ENCODE measurements at places on chromosomes 2 and 18.

DNA sequence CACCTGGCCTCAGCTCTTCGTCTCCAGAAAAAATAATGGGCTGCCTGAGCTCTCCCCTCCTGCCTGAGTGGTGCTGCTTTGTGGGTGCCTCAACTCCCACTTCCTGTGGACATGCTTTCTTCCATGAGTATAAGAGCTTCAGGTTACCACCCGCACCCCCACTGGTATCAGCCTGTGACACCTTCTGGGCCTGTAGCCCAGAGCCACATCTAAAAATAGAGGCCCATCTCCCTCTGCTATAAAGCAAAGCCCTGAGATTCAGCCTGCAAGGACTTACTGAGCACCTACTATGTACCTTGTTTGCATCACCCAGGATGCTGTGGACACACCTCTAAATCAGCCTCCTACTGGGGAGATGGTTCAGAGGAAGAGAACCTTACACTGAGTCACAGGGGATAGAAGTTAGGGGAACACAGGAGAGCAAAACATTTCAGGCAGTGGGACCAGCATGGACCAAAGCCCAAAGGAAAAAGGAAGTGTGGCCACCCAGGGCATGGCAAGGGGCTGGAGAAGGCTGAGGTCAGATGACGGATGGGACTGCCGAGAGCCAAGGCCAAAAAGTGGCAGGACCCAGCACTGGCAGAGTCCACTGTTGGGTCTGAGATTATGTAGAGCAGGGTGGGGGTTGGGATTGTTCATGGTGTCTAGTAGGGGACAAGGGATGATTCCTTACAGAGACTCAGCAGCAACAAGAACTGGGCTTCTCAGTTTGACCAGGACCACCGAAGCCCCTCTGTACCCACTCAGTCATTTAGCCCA is 123.7 kb upstream of the PPP1CB start:
- peak; percentile 44 for DNase-seq

DNA sequence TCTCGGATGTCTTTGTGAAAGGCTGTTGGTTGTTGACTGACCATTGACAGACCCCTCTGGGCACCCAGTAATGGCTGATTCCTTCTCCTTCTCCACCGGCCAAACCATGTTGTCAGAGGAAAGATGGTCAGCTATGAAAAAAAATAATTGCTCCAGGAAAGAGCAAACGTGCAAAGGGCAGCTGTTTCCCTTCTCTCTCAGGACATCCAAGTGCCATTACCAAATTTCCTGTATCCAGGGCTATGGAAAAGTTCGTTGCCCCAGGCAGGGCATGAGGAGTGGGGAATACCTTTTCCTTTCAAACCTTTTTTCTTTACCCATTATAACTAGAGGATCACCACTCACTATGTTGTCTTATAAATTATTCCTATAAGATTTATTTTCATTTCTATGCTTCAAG is 321.5 kb upstream of the HNRNPA3 start:
- no peak for DNase-seq

- peak; percentile 6 for DNase-seq
Measured at GRCh38 chr2:128026448-128027277, 1.2 kb downstream of the SAP130 start.

GRCh38 chr18:21218862-21219261 is 23.2 kb upstream of the GREB1L start:
- DNase-seq: no peak

DNA sequence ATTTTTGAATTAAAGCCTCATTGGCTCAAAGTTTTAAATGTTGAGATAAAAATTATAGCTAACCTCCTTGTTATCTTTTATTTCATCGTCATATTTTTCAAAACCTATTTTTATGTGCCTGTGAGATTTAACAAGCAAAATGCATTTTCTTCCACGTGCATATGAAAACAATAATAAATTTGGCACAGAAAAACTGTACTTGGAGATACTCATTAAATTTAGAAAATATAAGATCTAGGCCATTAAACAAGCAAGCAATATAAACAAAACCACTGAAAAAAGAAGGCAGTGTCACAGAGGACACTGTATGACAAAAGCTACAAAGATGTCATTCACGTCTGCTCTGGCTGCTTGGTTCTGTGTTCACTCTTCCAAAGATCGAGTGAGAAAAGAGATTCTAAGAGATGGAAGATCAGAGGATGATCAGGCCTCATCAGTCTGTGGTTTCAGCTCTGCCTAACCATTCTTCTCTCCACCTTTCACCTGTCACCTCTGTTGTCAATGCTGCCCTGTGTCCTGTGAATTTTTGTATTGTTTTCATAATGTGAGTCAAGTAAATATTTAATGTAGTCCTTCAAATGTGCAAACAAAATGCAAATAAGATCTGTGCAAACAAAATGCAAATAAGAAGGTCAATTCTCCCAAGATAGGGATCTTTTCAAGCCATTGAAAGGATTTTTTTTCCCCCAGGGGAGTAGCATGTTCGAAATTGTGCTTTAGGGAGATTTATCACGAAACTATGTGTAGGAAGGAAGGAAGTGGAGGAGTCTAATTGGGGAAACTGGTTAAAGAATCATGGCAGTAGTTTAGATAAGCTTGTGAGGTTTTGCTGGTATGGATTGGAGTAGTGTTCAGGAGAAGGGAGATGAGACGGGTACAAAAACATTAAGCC is 138.7 kb upstream of the RBMS1 start:
- DNase-seq: no peak

GRCh38 chr2:190533968-190534309 is 583 bp downstream of the NEMP2 start:
- DNase-seq: peak; percentile 40

GRCh38 chr2:30915486-30915885 is 108.2 kb upstream of the CAPN13 start:
- peak; percentile 1 for DNase-seq

- DNase-seq: no peak
Measured at GRCh38 chr2:100603414-100603813, 40.6 kb downstream of the PDCL3 start.

GRCh38 chr2:172097557-172098131 is 5.1 kb downstream of the DLX2 start:
- DNase-seq: no peak

GRCh38 chr18:45109706-45110105 is 429.0 kb downstream of the SETBP1 start:
- DNase-seq: no peak

- no peak for DNase-seq
Measured at GRCh38 chr2:239488125-239488524, 87.3 kb upstream of the HDAC4 start.

DNA sequence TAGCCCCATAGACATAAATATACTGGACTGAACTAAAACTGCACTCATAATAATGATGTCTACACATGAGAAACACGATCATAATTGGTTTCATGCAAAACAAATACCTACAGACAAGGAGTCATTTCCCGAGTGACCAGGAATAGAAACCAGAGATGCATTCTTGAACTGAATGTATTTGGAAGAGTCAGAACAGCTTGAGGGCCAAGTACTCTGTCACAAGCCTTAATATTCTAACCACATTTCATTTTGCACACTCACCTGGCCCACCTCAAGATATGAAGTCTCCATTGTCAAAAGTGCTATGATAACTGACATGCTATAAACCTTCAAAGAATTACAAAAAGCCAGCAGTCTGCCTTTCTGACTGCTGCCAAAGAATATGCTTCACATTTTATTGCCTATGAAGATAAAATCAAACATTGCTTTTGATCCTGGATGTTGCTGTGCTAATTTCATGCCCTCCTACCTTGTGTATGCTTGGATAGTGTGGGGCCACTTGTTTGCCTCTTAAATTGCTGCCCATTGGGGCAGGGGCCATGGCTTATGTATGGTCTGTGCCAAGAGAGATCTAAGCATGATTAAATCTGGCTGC is 18.9 kb upstream of the ASAP2 start:
- DNase-seq: peak; percentile 57

- no peak for DNase-seq
Measured at GRCh38 chr18:35276267-35276666, 13.8 kb downstream of the ZSCAN30 start.

- DNase-seq: no peak
Measured at GRCh38 chr2:158313734-158314133, 142.8 kb downstream of the CCDC148 start.

- DNase-seq: no peak
Measured at GRCh38 chr2:182245963-182246362, 180.9 kb downstream of the PDE1A start.

- no peak for DNase-seq
Measured at GRCh38 chr2:29000481-29000880, 19.4 kb downstream of the TOGARAM2 start.

GRCh38 chr2:75853436-75853835 is 142.7 kb upstream of the GCFC2 start:
- no peak for DNase-seq

DNA sequence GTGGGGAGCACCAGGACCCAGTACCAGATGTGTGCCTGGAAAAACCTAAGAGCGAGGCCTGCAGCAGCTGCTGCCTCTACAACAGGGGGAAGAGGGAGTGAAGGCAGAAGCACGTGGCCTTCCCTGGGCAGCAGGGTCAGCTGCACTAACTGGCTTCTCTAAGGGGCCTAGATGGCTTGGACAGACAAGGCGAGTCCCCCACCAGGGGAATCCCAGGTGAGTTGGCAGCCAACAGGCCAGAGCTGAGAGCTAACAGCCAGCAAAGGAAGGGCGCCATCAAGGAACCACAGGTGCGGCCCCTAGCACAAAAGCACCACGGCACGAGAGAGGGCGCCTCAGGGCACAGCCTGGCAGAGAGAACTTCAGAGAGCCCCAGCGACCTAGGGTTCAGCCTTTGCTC is 19.8 kb upstream of the MAL start:
- DNase-seq: no peak

DNA sequence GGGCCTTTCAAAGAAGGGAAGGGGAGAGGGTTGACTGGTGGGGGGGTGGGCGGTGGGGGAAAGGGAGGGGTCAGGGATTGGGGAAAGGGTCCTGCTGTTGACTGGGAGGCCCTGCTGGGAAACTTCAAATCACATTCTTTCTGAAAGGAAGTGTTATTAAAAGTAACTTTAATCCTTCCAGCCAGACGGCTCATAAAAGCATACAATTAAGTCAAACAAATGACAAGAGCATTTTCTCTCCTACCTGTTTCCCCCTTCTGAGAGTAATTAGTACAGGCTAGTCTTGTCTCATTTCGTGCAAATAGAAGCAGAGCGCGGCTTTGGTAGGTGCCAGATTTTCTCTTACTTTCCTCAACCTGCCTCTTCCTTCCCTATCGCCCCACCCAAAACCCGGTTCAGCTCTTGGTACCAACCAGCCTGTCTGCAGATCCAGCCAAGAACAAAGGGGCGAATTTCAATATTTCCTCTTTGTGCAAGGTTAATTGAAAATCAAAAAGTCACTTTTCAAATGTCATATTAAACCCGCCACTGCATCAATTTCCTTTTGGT is 2112.6 kb upstream of the PIK3C3 start:
- no peak for DNase-seq

- DNase-seq: no peak
Measured at GRCh38 chr18:35343488-35343935, 708 bp downstream of the ZNF24 start.

- peak; percentile 18 for DNase-seq
Measured at GRCh38 chr2:162072976-162073887, 783 bp downstream of the DPP4 start.

- peak; percentile 57 for DNase-seq
Measured at GRCh38 chr18:24801001-24801400, 340.6 kb downstream of the HRH4 start.
